ENCODE measurements at places on chromosomes 13 and 19.

GRCh38 chr19:34288381-34288780 is 34.0 kb downstream of the GARRE1 start:
- DNase-seq, result no peak

- no peak for DNase-seq
Measured at GRCh38 chr19:43534305-43534815, 1.4 kb downstream of the ZNF575 start.

DNA sequence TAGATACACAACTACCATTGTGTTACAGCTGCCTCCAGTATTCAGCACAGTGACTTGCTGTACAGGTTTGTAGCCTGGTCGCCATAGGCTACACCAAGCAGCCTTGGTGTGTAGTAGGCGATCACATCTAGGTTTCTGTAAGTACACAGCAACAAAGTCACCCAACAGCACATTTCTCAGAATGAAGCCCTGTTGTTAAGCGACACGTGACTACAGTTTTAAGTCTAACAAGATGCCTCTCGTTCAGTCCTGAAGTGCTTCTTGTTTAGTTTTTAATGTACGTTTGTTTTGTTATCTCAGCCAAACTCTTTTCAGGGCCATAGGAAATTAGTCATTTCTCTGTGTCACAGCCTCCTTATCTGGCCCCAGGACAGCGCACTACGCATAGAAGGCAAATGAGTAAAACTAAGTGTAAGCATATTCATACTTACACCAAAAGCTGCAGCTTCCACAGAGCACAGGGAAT is 50.0 kb upstream of the GPR183 start:
- DNase-seq, result no peak

DNA sequence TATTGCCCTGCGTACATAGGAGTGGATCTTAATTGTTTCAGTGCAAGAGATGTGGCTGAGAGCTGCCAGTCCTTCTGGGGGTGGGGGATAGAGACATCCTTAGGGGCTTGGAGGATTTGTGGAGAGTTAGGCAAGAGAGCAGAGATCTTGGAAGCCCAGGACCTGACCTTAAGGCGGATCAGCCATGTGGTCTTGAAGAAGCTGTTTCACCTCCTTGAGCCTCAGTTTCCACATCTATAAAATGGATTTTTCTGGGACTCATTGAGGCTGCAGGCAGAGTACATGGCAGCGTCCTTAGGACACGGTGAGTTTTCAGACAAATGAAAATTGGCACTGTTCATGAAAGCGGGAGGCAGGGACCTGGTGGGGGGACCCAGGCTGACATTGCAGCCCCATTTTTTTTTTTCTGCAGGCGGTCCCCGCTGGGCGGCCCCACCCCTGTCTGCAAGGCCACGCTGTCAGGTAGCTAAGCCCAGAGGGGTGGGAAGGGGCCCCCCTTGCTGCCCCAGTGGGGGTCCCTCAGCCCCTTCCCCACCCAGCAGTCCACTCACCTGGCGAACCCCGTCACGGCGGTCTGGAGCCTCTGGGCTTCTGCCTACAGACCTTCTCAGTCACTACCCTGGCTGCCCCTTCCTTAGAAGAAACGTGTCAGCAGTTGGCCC is 30.0 kb downstream of the PDE4A start:
- no peak for DNase-seq

DNA sequence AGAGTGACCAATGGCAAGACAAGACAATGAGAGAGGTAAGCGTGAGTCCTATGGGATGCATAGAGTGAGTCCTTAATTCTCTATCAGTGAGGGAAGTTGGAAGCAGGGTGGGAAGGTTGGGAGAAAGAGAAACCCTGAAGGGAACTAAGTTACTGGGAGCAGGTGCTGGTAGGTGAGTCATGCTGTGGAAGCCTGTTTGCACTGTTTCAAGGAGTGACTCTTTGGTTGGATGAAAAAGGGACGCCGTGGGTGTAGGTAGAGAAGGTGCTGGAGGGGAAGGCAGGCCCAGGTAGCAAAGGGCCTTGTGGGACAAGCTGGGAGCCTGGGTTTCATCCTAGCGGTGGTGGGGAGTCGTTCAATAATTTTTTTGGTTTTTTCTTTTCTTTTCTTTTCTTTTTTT is 21.9 kb downstream of the IGFL1 start:
- DNase-seq, result no peak

- DNase-seq, result no peak
Measured at GRCh38 chr19:16118489-16119033, 6.9 kb downstream of the RAB8A start.

DNA sequence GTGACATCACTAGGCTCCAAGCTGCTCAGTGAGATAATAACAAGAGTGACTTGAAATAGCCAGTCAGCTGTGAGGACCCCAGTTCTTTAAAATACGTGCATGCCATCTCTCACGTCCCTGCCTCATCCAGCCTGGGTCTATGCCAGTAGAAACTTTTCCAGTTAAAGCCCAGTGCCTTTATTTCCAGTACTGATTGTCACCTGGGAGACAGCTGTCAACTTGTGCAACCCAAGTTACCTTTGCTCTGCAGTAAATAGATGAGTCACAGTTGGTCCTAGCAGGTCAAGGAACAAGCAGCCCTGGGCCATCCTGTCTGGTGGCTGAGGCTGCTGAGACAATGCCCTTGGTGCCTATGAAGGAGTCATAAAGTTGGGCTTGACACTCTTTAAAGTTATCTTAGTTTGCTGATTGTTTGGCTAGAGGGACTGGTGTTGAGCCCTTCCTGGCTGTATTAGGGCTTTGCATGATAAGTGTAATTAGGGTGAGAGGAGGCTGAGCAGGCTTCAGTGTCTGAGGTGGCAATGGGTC is 228.7 kb downstream of the LACC1 start:
- no peak for DNase-seq

DNA sequence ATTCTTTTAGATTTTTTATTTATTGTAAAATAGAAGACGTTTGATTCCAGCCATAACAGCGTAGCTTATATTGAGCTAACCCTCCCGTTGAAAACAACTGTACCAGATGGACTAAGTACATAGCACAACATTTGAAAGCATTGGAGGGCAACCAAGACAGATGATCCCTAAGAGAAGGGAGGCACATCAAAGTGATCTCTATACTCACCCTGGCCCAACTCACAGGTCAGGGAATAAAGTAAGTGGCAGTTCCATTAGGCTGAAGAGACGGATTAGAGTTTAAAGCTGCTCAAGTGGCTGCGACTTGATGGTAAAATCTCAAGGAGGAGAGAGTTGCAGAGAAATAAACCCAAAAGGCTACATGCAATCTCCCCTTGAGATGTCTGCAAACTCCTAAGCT is 65.1 kb upstream of the ITM2B start:
- DNase-seq, result no peak

DNA sequence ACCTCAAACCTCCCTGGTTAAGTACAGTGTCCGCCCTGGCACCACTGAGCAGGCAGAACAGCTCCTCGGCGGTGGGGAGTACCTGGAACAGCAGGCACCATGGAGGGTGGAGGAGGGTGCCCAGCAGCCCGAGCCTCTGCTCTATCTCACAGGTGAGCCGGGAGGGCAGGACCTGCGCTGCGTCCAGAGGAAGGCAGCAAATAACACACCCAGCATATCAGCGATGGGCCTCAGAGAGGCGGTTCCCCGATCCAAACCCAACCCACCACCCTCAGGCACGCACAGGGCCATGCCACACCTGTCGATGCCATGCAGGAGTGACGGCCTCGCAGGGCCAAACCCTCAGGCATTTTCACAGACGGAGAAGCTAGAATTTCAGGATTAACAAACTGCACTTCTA is 11.8 kb downstream of the PEPD start:
- DNase-seq, result no peak

DNA sequence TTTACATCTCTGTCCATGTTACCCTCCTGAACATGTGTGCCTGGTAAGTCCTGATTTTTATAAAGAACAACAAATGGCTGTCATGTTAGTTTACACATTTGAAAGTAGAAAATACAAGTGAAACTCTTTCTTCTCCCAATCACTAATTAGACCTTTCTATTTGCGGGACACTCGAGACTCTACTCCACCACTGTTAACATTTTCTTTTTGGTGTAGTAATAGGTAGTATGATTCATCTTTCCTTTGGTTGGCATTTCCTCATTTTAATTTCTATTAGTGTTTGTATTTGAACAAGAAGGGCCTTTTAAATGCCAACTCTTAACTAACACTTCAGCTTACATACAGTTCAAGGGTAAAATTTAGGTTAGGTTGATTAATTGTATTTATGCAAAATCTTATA is 371.1 kb downstream of the PCDH9 start:
- DNase-seq, result no peak

DNA sequence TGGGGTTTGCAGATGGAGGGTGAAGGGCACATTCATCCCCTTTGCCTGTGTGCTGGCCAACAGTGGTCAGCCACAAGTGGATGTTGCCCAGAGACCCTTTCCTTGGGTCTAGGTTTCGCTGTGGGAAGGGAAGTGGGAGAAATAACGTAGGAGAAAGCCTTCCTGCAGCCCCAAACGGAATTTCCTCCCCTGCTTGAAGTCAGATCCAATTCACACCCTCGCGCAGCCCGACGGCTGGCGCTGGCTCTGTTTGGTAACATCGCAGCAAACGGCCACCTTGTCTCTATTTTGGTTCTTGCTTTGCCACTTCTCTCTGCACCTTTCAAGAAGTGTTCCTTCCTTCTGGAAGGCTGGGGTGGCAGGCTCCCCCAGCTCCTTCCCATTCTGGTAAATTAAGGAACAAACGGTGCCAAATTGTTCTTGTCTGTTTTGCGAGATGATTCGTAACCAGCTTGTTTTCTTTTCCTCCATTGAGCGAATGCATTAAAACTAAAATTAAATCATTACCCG is 45.4 kb downstream of the CHST8 start:
- DNase-seq, result no peak

DNA sequence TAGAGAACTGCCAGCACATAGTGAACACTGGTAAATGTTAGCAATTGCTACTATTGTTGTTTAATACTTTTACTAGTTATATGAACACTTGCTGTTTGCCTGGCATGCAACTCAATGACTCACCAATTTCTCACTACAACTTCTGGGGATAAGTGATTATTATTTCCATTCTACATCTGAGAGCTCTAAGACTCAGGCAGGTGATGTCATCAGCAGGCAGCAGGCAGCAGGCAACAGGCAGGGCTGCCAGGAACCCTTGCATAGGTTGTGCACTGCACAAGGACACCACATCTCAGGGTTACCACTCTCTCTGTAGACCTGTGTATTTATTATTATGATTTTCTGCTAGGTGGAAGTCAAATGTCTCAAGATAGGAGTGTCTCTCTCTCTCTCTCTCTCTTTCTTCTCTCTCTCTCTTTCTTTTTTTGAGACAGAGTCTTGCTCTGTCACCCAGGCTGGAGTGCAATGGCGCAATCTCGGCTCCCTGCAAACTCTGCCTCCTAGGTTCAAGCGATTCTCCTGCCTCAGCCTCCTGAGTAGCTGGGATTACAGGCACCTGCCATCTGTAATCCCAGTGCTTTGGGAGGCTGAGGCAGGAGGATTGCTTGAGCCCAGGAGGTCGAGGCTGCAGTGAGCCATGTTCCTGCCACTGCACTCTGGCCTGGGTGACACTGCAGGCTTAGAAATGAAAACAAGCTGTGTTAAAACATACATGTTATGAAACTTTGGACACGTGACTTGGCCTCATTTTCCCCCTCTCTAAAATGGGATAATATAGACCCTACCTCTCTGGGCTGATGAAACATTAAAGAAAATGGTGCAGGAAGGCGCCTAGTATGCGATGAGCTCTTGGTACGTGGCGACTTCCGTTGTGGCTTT is 22.7 kb downstream of the HPN start:
- no peak for DNase-seq

DNA sequence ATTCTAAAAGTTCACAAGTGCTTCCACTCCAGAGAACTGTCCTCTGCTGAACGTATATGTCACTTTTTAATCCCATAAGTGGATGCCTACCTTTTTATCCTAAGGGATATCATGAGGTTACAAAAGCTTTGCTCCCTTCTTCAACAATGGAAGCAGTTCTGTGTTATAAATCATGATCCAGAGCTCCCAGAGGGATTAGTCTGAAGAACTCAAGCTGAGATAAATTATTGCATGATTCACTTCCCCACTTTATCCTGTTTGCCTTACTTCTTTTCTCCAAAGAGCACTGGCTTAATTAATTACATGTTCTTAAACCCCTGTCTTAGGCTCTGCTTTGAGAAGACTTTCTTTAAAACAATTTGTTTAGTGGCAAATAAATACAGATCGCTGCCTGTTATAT is 246.7 kb downstream of the PCDH17 start:
- DNase-seq, result no peak

DNA sequence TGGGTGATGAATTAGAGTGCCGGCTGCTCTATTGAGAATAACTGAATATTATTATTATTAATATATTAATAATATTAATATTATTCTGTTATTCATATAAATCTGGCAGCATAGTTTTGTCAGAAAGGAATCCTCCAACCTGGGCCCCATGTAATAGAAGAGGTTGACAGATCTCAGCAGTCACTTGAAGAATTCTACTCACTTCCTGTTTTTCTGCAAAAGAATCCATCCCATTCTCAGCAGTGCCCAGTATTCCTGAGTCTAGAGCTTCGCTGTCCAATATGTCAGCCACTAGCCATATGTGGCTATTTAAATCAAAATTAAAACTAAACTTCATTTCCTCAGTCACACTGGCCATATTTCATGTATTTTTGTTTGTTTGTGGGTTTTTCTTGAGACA is 72.4 kb upstream of the USPL1 start:
- no peak for DNase-seq

DNA sequence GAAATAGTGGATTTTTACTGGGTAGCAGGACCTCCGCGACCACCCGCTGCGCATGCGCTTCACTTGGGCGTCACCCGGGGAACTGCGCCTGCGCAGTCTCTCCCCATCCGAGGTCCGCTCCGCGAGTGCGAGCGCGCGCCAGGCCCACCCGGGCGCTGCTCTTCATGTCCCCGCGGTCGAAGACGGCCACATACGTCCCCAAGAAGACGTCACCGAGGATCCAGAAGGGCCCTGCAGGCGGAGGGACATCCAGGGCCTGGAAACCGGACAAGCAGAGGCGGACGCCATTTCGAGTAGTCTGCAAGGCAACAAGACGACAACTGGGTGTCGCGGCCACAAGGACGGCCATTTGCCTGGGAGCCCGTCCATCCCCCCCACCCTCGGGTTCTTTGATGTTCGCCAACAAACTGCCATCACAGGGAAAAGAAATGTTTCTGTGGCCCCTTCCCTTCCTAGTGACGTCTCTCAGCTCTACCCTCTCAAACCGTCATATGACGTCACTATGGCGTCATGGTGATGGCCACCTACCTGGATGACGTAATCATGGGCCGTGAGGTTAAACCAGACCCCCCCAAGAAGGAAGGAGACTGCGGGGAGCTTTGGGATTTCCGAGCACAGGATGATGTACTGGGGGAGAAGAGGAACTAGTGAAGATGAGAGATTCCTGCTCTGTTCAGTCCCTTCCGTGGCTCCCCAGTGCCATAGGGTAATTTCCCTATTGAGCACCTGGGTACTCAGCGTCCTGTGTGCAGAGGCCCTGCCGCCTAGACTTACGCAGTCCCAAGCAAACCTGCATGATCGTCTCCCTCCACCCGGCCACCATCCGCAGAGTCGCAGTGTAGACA is 6.7 kb downstream of the NAPSA start:
- DNase-seq, result peak; percentile 64

DNA sequence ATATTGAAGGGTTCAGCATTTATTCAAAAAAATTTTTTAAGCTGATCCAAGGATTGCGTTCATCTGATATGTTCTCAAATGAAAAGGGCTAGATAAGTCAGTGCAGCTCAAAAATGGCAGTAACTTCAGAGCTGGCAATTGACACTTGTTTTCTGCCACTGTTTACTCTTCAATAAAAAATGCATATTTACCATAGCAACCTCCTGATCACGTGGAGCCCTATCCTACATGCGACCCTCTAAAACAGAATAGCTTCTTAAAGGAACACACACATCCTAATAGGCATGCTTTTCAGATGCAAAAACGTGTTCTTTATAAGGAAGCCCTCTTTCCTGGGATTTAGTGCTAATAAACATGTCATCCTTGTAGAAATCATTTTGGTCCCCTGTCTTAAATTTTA is 150.2 kb downstream of the ZNF536 start:
- no peak for DNase-seq
